GM04504 (cell line): ENCODE measurements at places on chromosomes 11 and 22.

DNA sequence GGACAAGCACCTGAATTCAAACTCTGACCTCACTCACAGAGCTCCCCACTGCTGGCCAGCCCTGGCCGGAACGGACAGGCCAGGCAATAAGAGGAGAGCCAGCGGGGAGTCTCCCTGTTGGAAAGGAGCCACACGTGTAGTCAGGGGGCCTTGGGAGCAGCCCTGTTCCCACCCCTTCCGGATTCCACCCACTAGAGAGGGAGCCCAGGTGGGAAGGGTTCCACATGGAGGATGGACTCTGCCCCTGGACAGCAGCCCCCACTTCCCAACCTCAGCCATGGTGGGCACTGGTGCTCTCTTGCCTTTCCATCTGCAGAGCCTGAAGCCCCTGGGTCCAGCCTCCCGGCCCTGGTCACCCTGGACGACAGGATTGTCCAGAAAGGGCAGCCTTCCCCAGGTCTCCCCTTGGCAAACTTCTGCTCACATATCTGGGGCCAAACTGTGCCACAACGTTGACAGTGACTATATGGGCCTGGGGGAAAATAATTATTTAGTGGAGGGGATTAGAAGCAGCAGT, 7.5 kb upstream of the APOBEC3A start:
- DNase-seq, result no peak

GRCh38 chr22:38732251-38732815, 23.5 kb downstream of the SUN2 start:
- DNase-seq, result no peak

GRCh38 chr11:6604081-6604626, 580 bp downstream of the ILK start:
- no peak for DNase-seq

DNA sequence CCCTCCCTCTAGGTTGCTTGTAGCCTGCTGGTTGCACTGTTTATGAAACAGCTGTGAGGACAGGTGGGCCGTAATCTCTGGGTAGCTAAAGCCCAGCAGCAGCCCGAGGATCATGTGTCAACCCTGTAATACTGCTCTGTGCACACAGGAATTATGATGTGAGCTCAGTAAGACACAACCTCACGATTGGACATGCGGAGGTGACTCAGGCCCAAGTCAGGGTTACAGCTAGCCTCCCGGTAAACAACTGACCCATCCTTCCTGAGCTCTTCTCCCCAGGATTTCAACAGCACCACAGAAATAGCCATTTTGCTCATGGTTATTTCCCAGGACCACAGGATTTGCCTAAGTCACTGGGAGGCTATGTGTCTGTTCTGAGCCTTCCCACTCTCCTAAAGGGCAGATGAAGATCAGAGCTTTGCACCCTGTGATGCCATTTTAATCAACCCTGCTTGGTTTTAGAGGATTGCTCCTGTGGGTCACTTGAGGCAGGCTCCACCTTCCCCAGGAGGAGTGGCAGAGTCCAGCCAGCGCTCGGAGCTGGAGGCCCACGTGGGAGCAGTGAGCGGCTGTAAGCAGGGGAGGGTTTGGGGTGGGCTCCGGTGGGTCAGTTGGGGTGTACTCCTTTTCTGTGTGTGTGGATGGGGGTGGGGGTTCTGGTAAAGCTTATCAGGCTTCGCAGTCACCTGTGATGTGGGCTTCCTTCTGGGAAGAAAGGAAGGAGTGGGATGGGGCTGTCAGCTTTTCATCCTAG, at the start of gene AMPD3:
TSS of gene AMPD3 (plus strand) at position 387 of the 754 bp plus-strand sequence. CDS start 6,256 bp downstream, outside the sequence.
- peak; percentile 91 for DNase-seq

- no peak for DNase-seq
Observed at GRCh38 chr22:41350087-41350486, 31.7 kb upstream of the TEF start.

- no peak for DNase-seq
Observed at GRCh38 chr11:25483915-25484635, 847.9 kb upstream of the ANO3 start.

DNA sequence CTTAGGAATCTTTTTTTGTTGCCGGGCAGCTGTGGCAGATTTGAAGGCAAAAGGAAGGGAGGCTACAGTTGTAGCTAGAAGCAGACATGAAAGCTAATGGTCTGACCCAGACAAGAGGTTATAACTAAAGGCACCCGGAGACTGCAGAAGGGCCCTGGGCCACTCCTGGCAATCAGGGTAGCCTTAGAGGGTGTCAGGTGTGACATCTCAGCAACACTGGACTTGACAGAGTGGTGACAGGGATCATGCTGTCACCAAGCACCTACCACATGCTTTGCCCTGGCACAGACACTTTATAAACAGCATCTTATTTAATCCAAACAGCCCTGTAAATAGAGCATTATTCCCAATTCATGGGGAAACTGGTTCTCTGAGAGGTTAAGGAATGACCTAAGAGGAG, 25.7 kb downstream of the TUB start:
- DNase-seq, result no peak

- no peak for DNase-seq
Observed at GRCh38 chr11:74267014-74267413, 44.4 kb downstream of the P4HA3 start.
